ENCODE measurements at places on chromosomes 11 and 22.
A peak's percentile ranks its signal among the peaks of the same experiment; 100 is the strongest.

DNA sequence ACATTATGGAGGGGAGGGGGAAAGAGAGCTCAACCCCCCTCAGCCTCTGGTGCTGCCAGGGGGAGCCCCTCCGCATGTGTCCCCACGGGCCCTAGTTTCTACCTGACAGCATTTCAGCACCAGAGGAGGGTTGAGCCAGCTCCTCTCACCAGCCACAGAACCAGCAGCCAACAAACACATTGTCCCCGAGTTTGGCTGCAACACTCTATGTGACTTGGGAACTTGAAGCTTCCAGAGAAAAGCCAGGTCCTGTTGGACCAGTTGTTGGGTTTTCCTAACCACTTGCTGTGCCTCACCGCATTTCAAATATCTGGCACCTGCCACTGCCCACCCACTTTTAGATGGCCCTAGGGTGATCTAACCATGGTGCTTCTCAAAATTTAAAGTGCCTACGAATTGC, 13.5 kb downstream of the TMA7B start:
- no peak for DNase-seq

DNA sequence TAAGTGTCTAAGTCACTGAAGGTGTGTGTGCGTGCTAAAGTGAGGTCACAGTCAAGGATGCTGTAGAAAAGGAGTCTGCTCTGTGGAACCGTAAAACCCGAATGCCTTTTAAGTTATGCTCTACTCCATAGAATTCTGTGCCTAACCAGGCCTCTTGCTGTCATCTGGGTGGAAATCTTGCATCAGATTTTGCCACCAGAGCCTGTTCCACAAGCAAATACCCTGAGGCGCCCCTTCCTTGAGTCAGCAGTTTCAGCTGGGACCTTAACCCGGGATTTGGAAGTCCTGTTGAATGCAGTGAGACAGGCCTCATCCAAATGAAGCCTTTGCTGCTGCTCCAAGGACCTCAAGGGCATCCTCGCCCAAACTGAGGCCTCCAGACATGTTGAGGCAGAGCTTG, 109.8 kb downstream of the WNT11 start:
- DNase-seq: no peak

GRCh38 chr11:77821349-77821851, 456 bp downstream of the AAMDC start:
- peak; percentile 5 for DNase-seq

- DNase-seq: no peak
Measured at GRCh38 chr11:35063488-35063931, 75.5 kb upstream of the CD44 start.

- DNase-seq: no peak
Measured at GRCh38 chr11:35163702-35164496, 24.9 kb downstream of the CD44 start.

GRCh38 chr11:94302776-94303175, 1.6 kb upstream of the IZUMO1R start:
- DNase-seq: no peak

DNA sequence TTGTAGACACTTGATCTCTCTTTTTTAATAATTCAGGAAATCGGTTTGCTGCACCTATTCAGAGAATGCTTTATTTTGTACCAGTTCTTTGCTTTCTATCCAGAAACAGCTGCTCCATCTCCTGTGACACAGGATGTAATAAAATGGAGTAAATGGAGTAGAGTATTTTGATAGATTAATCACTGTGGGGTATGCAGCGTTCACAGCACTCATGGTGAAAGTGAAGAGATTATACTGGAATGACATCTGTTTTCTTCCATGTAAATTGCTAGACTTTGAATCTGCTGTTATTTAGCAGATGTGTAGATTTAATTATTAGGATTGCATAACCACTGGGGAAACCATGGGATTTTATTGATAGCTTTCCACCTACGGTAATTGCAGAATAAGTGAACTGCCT, 227.3 kb upstream of the ARHGAP42 start:
- DNase-seq: no peak

Measured in amygdala (tissue), 56 donors.